ENCODE measurements at places on chromosomes 11 and 22.

DNA sequence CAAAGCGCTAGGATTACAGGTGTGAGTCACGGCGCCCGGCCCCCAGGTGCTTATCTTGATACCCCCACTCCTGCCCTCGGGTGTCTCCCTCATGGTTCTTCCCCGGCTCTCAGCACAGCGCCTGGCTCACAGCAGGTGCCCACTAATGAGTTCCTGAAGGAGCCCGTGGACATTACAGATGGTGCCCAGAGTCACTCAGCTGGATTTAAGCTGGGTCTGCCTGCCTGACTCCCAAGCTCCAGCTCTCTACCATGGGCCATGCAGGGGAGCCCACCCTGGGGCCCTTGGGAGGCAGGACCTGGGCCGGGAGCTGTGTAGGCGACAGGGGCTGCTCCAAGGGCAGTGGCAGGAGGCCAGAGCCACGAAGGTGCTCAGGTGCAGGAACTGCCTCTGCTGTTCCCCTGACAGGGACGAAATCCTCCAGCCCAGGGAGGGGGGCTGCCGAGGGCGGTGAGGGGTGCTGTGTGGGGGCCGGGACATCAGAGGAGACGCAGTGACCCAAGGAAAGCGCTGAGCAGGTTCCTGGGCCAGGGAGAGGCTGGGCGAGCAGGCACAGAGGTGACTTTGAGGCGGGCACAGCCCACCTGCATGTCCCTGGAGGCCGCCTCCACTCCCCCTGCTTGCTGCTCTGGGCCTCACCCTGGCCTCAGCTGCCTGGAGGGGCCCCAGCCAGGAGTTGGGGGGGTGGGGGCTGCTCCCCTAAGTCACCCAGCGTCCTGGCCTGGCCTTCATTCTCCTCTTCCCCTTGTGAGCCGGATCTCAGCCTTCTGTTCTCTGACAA lies 14.6 kb upstream of the FLRT1 start:
- no peak for DNase-seq

DNA sequence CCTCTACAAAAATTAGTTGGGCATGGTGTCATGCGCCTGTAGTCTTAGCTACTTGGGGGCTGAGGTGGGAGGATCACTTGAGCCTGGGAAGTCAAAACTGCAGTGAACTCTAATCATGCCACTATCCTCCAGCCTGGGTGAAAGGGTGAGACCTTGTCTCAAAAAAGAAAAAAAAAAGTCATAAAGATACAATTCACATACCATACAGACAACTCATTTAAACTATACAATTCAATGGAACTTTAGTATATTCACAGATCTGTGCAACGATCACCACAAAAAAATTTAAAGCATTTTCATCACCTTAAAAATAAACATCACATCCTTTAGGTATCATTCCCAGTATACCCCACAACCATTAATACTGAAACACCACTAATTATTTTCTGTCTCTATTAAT lies 201.2 kb downstream of the PGR start:
- DNase-seq: no peak

DNA sequence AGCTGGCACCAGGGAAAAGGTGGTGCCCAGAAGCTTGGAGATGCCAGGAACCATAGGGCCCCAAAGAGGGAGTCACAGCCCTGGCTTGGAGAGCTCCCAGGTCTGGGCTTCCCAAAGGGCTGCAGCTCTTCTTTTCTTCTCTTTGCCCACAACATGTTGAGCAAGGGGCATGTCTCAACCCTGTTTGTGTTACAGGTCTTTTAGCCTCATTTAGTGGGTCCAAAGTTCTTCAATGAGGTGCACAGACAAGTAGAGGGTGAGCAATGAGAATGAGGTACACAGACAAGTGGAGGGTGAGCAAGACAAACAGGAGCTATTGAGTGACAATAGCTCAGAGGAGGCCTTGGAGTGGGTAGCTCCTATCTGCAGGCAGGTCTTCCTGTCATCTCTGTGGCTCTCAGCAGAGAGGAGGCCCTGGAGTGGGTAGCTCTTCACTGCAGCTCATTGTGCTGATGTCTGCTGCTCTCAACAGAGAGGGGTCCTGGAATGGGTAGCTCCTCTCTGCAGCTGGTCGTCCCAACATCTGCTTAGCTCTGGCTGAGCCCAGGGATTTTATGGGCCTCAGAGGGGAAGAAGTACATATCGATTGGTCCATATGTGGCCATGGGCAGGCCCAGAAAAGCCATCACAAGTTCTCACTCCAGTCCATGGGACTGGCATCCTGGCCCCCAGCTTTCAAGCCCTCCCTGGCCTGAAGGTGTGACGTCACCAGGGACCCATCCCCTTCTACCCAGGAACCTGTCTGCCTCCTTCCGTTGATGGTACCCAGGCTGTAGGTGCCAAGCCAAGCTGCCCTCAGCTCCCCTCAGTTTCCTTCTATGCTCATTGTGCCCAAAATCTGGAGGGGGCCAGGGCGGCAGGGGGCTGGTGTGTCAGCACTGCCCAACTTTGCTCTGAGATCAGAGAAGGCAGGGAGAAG lies 34.9 kb downstream of the WBP2NL start:
- no peak for DNase-seq

DNA sequence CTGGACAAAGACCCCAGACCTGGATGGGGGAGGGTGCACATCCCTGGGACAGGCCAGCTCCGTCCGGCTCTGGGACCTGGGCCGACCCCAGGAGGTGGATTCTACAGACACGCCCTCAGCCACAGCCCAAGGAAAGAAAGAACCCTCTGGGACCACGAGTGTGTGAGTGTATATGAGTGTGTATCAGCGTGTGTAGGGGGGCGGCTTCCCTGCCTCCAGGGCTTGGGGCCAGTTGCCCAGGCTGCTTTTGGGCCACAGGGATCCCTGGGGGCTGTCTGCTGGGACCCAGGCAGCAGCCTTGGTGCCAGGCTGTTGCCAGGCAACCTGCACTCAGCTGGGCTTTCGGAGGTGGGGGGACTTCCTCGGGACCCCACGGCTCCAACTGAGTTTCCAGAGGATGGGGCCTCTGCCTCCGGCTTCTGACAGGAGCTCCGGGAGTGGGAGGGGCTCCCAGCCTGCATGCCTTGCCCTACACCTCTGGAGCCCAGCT lies 8.9 kb downstream of the DUSP8 start:
- no peak for DNase-seq

GRCh38 chr22:30294066-30294465 lies 4.8 kb upstream of the CASTOR1 start:
- no peak for DNase-seq

- DNase-seq: no peak
Measured at GRCh38 chr11:118804094-118804493, 13.1 kb upstream of the DDX6 start.

GRCh38 chr22:38760477-38761201 lies 4.8 kb upstream of the SUN2 start:
- no peak for DNase-seq

DNA sequence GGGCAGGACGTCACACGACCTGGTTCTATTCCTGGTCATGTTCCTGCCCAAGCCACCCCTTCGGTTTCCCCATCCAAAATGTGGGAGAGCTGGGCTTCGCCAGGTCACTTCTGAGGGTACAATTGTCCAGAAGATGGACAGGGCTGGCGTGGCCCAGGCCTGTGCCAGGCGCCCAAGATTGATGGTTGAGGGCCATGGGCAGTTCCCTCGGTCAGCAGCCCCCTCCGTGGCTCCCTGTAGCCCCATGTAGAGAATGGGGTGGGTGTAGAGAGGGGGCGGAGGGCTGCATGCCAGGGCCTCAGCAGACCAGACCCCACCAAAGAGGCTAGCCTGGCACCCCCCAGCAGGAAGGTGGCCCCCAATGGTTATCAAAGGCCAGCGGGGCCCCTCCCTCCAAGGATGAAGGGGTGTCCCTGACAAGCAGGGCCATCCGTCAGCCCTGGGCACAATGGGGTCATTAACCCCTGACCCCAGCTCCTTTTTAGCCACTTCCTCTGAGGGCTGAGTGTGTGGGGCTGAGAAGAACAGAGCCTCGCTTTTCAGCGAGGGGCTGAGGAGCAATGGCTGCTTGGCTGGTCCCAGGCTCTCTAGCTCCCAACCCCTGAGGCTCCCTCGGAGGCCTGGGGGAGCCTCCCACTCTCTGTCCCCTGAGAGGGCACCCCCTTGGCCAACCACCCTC lies 11.0 kb upstream of the PICK1 start:
- DNase-seq: no peak

All from stimulated activated CD4-positive, alpha-beta T cell treated with anti-CD3 and anti-CD28 coated beads, Interleukin-1b, Interleukin-23, amount 100 ng/mL, for 4 hours (primary cell).